Stomach (tissue), 19 donors: ENCODE measurements at places on chromosomes 5 and 9.

DNA sequence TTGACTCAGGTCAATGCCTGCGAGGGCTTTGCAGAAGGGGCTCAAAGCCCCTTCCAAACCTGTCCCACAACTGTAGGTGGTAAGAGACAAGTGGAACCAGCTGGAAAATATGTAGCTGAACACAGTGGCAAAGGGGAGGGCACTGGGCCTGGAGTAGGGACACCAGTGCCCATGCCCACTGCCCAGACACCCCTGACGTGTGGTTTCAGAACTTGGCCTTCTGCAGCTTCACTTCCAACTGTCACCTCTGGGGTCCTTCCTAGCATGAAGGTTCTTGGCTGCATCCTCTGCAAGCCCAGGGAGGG is 233.1 kb upstream of the IRX1 start:
- DNase-seq: no peak

- no peak for DNase-seq
Measured at GRCh38 chr5:150061538-150061995, 24.8 kb downstream of the CSF1R start.

- DNase-seq: no peak
Measured at GRCh38 chr5:94402096-94402495, 216.3 kb downstream of the KIAA0825 start.

- no peak for DNase-seq
Measured at GRCh38 chr5:101942321-101942882, 353.7 kb downstream of the SLCO4C1 start.

DNA sequence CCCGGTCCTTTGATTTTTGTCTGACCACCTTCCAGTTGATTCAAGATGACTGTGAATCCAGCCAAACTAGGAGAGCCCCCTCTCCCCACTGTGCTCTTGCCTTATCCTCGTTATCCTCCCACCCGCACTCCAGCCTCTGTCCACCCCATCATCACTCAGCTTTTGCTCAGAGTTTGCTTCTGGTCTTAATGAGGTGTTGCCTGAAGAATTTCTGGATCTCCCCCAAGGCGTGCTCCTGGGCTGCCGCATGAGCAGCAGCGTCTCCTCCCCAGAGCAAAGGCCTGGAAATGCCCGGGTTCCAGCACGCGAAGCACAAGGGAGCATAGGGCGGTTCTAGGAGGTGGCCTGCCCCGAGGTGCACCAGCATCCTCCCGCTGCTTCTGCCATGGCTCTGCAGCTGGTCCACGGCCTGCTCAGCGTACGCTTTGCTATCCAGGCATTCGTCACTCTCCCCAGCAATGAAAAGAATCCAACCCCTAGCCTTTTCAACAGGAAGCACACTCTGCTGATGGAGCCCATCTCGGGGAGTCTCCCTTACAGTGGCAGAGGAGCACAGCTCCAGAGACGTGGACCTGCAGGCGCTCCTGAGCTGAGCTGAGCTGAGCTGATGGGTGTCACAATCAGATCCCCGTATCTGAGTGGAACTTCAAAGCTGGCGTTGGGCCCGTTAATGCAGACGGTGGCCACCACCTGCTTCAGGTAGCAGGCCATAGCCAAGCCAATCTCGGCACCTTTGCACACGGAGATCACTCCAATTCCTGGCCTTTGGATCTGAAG is 50.7 kb downstream of the BAAT start:
- no peak for DNase-seq

- no peak for DNase-seq
Measured at GRCh38 chr5:163105456-163105855, 331.9 kb upstream of the CCNG1 start.

DNA sequence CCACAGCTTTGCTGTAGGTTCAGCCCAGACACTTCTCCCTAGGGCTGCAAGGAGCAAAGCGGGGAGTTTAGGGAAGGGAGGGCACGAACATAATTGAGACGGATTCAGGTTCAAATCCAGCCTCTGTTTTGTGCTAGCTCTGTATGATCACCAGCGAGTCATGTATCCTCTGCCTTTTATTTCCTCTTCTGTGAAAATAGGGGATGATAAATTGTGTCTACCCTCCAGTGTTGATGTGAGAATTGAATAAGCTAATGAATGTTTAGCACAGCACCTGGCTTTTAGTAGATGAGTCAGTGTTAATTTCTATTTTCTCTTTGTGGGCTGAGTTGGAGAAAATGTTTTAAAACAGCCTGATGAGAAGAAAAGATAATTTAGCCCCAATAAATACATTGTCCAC is 6.2 kb downstream of the MLANA start:
- no peak for DNase-seq

GRCh38 chr5:115946655-115947054 is 15.6 kb upstream of the LVRN start:
- no peak for DNase-seq

DNA sequence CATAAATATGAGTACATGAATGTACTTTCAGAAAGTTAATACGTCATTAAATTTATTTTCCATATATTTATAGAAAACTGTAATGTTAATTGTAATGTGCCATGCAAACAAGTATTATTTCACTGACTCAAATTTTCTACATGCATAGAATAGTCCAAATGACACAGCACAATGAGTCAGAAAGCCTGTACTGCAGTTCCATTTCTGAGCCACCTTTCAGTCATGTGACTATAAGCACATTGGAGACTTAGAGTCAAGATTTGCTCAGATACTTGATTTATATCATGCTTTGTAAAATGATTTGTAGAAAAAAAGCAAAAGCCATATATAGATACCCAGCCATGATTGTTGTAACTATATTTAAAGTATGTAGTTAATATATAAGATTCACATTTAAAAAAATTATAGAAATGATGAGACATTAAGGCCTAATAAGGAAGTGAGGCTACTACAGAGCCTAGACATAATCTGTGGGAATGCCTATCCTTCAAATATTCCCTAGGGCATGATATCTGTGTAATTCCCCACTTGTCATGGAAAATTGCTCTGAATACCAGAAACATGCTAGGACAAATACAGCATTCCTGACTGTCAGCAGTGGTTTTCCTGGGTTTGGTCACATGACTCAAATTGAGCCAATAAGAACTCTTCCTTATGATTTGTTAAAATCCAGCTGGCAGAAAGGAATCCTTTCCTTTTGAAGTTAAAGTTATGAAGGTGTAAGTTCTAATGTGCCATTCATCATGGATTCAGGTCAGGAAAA is 50.0 kb downstream of the PTPRD start:
- no peak for DNase-seq

DNA sequence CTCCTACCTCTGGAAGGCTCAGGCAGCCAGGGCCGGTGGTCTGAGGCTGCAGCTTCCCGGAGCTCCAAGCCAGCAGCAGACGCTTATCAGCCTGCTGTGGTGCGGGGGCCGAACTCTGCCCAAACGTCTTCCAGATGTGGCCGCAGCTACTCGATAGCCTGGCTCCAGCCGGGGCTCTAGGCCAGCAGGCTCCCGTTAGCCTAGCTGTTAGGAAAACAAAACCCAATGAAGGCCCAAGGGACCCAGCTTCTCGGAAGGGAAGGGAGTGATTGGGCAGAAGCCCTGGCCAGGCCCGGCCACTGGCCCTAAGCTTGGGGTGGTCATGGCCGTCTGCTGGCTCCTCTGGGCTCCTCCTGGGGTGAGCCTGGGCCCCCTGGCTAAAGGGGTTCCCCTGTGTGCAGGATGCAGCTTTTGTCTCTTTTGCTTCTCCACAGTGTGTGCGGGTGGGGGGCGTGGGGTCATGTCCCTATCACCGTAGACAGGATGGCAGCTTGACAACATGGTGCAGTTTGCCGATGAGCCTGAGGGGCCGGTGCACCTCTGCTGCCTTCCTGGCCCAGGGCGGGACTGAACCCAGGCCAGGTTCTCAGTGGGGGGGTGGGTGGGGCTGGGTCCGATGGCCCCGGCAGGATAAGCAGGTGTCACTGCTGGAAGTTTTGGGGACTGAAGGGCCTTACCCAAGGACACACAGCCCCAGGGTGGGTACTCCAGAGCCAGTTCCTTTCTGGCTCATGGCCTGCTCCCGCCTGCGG is 18.7 kb downstream of the MYMK start:
- DNase-seq: peak; percentile 73

GRCh38 chr5:149277801-149278200 is 6.1 kb downstream of the AFAP1L1 start:
- no peak for DNase-seq

DNA sequence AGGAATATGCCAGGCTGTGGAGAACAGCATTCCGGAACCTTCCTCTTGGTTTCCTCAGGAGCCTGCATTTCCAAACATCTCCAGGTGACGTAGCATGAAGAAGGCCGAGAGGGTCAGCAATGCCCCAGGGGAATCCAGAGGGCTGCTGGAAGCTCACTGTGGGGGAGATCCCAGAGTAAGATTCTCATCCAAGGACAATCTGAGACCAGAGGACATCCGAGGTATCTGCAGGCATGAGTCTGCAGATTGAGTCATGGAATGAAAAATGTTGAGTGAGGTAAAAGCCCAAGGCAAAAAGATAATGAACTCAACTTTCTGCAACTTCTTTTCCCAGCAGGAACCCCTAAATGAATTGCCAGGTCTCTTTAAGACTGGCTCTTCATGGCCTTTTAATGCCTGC is 73.5 kb downstream of the KIF4B start:
- no peak for DNase-seq

GRCh38 chr9:112334432-112334841 is 1.0 kb upstream of the PTBP3 start:
- DNase-seq: no peak

DNA sequence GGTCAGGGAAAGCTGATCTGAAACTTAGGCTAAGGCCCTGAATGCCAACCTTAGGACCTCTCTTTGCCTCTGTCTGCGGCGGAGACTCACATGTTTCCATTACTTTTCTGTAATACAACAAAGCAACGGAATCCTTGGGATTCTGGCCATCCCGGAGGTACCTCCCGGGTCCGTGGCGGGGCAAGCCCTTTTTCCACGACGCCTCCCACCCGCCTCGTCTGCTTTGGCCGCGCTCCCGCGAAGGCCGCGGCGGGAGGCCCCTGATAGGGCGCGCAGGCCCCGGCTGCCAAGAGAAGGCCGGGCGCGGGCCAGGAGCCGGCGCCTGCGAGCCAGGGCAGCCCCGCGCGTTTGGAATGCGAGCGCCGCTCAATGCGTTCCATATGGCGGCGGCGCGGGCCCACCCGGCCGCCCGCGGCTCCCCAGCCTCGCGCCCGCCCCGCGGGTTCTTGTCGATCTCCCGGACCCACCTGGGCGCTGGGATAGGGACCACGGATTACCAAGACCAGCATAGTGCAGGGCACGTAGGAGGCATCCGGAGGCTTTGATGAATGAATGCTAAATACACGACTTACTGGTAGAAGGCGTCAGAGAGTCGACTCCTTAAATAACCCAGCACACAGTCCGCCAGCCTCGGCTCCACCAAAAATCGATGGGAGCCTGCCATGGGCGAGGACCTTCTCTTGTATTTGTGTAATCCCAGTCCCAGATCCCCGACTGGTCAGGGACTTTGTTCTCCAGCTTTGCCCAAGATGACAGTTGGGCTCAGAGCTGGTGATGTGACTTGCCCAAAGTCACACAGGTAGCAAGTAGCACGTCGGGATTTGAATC is 17.5 kb upstream of the PHF19 start:
- DNase-seq: peak; percentile 87
